Left forelimb (tissue), 1 donor: ENCODE measurements at places on chromosomes 16 and 17.

DNA sequence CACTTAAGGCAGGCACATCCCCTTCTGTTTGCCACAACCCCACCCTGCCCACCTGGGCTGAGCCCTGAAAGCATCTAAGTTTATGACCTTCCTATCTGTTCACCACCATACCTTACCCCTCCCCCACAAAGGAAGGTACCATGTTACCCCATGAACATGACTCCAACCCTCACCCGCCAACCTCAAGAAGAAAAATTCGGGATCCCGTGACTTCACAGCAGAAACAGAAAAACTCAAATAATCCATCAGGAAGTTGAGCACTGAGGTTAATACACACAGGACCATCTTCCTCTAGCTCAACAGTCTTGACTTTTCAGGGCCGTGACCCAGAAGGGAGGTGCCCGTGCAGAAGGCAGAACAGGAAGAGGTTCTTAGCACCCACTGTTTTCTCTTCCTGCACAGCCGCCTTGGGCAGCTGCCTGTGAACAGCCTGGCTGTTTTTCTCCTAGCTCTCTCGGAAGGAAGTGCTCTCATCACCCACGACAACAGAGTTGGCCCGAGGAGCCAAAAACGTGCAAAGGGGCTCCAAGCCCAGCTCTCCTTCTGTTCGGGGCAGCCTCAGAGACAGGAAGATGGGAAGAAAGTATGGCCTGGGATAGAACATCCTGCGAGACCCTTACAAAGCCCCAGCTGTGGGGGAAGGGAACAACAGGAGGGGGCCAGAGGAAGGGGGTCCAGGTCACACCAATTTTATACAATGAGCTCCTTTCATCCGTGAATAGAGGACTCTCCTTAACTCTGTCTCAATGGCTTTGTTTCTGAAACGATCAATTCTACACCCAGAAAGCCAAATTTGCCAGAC, 101.1 kb downstream of the XYLT1 start:
- DNase-seq, result no peak

DNA sequence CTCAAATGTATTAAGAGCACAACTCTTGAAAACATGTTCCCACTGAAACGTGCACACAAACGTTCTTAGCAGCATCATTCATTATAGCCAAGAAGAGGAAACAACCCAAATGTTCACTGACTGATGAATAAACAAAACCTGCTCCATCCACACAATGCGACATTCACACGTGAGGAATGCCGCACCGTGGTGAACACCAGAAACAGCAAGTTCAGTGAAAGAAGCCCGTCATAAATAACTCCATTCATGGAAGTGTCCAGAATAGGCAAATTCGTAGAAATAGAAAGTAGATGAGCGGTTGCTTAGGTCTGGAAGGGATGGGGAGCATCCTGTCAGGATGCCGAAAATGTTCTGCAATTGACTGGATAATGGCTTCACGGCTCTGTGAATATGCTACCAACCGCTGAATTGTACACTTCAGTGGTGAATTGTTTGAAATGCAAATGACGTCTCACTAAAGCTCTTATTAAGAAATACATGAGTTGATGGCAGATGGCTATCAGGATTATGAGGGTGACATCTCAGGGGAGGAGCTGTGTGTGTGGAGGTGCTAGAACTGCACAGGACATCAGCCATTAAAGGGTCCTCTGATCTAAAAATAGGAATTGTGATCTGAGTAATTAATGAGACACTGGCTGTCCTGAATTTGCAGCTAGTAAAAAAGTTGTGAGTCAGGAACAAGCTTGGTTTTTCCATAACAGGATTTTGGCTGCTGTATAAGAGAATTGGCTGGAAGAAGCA, 771.0 kb downstream of the KCNJ18 start:
- no peak for DNase-seq

GRCh38 chr17:61536422-61536955, 54.5 kb downstream of the NACA2 start:
- DNase-seq, result no peak

GRCh38 chr16:27726621-27727261, 176.8 kb downstream of the KATNIP start:
- DNase-seq, result no peak

DNA sequence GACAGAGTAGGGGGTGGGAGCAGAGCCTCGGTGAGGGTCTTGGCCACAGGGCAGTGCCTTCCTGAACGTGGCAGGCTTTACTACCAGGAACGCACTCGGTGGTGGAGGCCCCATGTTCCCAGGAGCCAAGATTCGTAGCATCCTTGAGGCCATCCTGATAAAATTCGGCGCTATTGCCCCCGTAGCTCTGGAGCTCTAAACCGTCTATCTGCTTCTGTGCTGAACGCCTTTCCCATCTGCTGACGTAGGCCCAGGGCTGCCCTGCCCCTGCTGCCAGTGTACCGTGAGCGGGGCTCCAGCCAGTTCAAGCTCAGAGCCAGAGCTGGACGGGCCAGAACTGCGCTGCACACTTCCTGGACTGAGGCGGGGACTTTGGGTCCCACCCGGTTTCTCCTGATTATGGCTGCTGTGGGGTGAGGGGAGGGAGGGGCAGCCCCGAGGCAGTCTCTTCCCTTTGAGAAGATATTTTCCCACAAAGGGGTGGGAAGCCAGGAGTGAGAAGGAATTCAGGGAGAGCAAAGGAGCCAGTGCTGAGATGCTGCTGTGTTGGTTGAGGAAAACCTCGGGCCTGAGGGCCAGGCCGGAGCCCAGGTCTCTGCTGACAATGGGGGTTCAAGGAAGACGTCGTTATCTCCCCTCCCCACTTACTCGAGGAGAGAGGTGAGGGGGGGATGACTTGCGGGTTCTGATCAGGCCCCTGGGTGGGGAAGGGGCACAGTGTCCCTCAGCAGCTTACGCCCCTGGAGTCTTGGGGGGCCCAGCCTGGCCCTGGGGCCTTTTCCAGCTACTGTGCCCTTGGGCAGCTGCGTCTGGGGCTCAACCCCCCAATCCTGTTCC, 29.4 kb downstream of the OR1D5 start:
- no peak for DNase-seq

GRCh38 chr16:68563631-68564381, 24.7 kb downstream of the ZFP90 start:
- DNase-seq, result no peak

- DNase-seq, result no peak
Measured at GRCh38 chr17:77433385-77434135, 292.8 kb downstream of the SEC14L1 start.

- no peak for DNase-seq
Measured at GRCh38 chr17:72424505-72425117, 303.8 kb downstream of the SOX9 start.

DNA sequence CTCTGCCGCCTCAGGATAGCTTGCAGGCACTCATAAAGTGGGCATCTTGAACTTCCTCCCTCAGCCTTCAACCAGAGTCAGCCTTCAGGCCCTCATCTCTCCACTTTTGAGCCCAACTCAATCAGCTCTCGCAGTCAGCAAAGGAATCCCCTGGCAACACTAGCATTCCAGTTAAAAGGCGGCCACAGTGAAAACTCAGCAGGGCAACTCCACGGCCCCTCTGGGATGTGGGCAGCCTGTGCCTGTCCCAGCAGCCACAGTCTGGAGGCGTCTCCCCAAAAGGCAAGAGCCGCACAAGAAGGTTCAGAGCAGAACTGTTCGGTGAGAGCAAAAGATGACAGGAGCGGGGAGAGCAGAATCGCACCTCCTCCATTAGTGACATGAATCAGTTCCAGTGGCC, 9.0 kb downstream of the TMEM11 start:
- DNase-seq, result no peak

DNA sequence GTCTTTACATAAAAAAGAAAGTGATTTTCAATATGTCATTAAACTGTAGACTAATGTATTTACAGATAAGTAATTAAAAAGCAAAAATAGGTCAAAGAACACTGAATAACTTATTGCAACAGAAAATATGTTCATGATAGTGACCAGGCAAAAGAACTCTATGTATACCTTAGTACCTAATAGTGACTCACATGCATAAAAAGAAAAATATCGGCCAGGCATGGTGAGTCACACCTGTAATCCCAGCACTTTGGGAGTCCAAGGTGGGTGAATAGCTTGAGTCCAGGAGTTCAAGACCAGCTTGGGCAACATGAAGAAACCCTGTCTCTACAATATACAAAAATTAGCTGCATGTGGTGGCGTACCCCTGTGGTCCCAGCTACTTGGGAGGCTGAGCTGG, 33.0 kb upstream of the TOM1L1 start:
- no peak for DNase-seq

- no peak for DNase-seq
Measured at GRCh38 chr16:58306327-58306726, 11.5 kb upstream of the PRSS54 start.

GRCh38 chr16:12390074-12390605, 413.5 kb downstream of the CPPED1 start:
- DNase-seq, result no peak

DNA sequence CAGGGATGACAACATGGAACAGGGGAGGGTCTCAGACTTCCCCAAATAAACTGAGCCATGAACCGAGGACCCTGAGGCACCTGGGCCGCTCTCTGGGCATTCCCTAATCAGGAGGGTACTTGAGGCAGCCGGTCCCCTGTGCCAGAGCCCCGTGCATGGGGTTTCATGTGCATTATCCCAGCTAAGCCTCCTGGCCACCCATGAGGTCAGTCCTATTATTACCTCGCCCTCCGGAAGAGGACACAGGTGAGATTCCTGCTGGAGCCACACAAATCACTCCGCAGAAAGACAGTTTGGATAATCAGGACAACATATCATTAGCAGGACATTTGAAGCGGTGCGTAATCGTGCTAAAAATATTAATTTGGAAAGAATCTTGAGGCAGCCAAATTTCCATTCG, 274.0 kb downstream of the PARN start:
- DNase-seq, result no peak

- no peak for DNase-seq
Measured at GRCh38 chr17:2089021-2089422, 34.1 kb downstream of the HIC1 start.

DNA sequence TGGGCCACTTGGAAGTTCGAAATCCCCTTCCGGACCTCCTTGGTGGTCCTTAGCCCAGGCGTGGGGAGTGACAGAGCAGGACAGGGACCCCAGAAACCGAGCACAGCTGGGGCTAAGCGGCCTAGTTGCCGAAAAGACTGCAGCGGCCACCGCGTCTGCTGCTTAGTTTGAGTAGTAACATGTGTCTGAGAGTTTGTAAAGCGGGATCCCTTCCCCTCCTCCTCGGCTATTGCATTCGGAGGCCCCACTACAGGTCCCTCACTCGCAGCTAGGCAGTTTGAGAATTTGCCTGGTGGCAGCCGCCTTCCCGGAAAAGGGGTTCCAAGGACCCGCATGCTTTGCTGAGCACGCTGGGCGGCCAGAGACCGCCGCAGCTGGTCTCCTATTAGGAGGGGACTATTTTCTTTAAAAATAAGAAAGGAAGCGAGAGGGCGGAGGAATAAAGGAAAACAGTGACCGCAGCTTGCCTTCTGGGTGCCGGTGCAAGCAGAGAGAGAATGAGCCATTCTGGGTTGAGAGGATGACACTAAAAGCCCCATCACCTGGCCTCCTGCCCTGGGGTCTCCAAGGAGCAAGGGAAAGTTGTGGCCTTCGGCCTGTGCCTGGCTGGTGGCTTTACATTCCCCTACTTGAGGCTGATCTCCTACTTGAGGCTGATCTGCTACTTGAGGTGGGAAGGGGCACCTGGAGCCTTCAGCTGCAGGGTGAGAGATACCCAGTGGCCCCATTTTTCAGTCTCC, 1.1 kb upstream of the HOXB5 start:
- DNase-seq, result no peak

DNA sequence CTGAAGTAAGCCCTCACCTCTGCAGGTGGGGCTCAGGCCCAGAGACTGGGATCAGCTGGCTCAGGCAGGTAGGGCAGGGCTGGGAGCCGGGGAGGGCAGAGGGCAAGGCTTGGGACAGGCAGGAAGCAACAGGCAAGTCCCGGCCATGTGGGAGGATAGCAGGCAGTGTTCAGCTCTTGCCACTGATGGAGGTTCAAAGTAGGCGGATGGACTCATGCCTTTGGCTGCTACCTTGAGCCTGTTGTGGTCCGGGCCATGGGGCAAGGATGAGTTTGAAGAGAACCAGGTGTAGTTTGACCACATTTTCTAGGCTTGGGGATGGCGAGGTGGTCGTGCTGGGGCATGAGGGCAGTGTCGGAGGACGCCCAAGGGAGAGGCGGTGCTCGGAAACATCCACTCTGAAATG, 2.7 kb downstream of the PRCD start:
- no peak for DNase-seq

GRCh38 chr17:82640036-82640435, 8.2 kb downstream of the WDR45B start:
- DNase-seq, result no peak

DNA sequence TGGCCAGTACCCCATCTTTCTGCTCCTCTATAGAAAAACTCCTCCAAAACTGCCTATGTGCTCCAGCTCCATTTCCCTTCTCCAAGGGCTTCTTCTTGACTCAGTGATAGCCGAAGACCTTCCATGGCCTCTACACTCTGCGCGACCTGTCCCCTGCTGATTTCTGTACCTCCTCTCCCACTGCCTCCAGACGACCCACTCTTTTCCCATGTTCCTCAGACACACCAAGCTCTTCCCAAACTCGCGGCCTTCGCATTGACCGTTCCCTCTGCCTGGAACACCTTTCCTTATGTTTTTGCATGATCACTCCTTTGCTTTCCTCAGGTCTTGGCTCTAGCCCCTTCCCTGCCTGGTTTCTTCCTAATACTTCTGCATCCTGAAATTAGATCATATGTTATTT, 255.6 kb upstream of the SDK2 start:
- DNase-seq, result no peak

DNA sequence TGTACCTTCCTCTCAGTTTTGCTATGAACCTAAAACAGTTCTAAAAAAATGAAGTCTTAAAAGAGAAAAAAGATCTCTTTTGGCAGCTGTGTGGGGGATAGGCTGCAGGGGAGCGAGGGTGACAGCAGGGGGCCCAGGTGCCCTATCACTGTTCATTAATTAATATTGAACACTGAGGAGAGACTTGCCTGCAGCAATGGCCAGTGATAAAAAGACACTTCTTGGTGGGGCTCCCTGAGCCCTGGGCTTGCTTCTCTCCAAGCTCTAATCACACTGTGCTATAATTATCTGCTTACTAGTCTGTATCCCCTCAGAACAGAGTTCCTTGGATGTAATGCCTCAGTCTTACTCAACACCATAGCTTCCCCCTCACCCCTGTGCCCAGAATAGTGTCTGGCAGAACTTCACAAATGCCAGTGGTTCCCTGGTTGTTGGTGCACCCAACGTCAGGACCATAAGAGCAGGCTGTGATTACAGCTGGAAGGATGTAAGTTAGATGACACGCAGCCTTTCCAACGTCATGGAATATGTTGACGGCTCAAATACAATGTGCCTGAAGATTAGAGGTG, 52.0 kb upstream of the IRX6 start:
- no peak for DNase-seq

GRCh38 chr17:77570565-77570898, 388.0 kb upstream of the TNRC6C start:
- DNase-seq, result no peak

GRCh38 chr16:2074071-2074470, 26.3 kb downstream of the TSC2 start:
- no peak for DNase-seq
